Endodermal cell (in vitro differentiated cells): ENCODE measurements at places on chromosomes 5 and 9.

DNA sequence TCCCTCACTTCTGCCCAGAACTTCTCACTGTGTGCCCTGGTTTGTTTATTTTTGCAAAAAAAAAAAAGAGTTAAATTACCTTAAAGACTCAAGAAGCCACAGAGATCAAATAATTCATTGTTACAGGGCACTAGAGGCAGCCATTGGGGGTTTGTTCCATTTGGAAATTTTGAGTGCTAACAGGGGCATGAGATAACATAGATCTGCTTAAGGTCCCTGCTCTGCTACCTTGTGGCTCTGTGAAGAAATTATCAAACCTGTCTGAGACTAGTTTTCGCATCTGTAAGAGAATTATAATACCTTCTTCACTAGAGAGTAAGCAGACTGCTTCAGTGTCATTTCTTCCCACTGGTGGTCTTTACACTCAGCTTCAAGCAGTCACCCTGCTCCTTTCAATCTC is 394 bp downstream of the TLR4 start:
- DNase-seq, result no peak

GRCh38 chr5:138180183-138180782 is 1.4 kb downstream of the KIF20A start:
- DNase-seq, result no peak

DNA sequence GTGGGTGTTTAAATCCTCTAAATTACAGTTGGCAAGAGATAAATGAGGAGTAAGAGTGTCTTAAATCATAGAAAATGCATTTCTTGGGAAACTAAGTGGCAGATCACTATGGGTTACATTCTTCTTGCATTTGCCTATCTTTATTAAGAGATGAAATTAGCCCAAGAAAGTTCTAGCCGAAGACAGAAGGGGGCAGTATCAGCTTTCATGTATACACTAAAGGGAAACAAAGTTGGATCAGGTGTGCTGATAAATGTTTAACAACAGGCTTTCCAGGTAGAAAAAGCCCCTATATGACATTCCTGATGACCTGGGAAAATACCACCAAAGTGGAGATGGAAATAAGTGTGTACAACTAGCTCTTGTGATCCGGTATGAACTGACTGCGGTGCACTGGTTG is 81.9 kb upstream of the TLR4 start:
- no peak for DNase-seq

DNA sequence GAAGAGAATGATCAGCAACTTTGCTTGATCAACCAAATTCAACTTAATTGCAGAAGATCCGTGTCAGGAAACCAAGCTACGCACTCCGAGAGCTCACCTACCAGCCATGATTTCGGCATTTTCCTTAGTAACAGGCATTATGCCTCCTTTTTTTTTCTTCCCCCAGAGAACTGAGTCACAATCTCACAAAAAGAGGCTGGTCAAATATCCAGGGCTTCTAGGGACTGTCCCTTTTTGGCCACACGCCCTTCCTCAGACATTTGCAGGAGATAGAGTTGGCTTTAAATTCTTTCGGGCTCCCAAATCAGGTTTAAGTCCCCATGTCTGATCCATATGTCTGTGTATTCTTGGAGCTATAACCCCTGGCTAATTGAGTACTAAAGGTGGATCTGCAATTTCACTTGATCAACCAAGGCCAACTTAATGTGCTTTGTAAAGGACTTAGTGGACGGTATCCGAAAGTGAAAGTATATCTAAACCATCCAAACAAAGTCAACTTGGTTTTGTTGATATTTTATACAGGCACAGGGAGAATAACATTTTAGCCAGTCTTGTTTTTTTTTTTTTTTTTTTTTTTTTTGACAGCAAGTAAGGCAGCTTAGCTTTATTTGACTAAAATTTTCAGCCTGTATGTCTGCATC is 100.8 kb upstream of the TBCA start:
- no peak for DNase-seq

DNA sequence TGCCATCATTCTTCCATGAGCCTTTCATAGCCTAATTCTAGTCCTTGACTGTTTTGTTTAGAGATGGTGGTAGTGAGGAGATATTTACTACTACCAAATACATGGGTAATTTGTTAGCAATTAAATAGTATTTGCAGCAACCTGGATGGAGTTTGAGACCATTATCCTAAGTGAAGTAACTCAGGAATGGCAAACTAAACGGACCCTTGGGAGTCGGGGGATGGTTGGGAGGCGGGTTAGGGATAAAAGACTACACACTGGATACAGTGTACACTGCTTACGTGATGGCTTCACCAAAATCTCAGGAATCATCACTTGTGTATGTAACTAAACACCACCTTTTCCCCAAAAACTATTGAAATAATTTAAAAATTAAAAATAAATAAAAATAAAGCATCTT is 809.2 kb upstream of the ZNF608 start:
- DNase-seq, result no peak

GRCh38 chr5:158234323-158235158 is 375.6 kb upstream of the CLINT1 start:
- no peak for DNase-seq

- no peak for DNase-seq
Measured at GRCh38 chr5:136984772-136985446, 514.2 kb downstream of the SPOCK1 start.

GRCh38 chr9:981491-981898 is 5.0 kb downstream of the DMRT3 start:
- peak; percentile 78 for DNase-seq

DNA sequence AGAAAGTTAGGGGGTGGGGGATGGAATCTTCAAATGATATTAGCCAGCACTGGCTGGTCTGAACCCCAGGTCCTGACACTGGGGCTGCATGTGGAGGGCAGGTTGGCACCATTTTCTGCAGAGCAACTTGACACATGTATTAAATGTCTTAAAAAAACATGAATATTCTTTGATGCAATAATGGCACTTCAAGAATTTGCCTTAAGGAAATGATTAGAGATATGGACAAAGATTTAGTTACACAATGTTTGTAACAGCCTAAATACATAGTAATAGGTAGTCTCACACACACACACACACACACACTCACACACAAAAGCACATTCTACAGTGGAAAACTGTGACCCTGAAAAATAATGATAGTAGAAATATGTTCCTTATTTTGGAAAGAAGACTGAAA is 3.6 kb downstream of the SVEP1 start:
- no peak for DNase-seq

GRCh38 chr5:61159836-61160235 is 2.4 kb downstream of the SMIM15 start:
- DNase-seq, result no peak

DNA sequence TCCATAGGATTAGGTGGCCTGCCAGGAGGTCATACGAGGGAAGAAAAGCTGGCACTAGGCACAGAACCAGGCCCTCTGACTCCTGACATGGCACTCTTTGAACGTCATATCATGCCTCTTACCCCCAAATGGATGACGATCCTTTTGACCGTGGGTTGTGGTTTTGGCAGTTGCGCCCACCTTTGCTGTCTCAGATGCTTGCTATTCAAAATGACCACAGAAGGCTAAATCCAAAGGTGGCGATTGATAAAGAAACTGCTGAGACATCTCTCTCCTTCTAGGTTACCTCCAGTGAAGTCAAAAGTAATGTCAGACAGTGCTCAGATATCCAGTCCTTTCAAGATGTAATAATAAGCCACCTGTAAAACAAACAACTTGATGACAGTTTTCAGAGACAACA is 385.0 kb downstream of the EFNA5 start:
- DNase-seq, result no peak

DNA sequence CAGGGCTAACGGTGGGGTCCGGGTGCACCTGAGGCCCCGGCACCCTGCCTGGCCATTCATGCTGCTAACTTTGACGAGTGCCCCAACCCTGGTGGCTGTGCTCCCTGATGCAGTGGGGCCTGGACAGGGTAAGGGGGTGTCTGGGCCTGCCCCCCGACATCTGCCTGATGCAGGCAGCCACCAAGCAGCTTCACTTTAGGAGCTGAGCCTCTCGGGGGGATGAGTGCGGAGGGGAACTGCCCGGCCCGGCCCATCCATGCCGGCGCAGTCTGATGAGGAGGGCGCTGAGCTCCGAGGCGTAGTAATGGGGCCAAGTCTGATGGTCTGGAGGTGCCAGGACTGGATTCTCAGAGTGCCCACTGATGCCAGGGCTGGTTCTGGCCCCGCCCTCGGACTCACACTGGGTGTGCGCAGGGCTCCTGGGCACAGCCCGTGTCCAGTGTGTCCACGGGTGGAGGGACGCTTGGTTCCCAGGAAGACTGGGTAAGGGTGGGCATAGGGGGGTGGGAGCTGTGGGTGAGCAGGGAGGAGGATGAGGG is 16.5 kb downstream of the DNLZ start:
- no peak for DNase-seq

- DNase-seq, result no peak
Measured at GRCh38 chr9:111300140-111300735, 29.8 kb downstream of the OR2K2 start.

DNA sequence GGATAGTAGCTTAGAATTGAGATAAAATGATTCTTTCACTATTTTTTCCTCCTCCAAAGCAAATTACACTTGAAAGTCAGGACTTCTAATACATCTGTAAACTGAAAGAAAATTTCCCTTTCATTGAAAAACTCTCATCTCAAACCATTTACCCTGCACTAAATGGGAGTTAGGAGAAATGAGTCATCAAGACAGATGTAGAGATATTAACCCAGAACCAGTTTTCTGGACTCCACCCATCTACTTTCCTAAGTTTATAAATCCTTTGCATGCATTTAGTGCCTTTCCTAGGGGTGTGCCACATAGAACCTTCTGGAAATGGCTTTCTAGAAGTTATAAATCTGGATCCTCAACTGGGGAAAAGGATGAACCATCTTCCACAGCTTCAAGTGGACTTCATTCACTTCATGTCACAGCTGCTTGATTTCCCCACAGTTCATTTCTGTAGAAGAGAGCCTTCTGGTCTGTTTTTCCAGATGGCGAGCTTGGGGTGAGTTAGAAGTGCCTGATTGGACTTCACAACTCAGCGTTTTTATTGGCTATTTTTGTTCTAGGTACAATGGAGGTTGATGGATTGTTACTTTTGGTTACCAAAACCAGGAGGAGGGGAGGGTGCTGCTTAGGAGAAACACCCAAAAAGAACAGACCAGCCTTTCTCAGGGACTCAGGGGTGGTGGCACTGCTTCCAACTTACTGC is 72.5 kb upstream of the GPR151 start:
- no peak for DNase-seq

DNA sequence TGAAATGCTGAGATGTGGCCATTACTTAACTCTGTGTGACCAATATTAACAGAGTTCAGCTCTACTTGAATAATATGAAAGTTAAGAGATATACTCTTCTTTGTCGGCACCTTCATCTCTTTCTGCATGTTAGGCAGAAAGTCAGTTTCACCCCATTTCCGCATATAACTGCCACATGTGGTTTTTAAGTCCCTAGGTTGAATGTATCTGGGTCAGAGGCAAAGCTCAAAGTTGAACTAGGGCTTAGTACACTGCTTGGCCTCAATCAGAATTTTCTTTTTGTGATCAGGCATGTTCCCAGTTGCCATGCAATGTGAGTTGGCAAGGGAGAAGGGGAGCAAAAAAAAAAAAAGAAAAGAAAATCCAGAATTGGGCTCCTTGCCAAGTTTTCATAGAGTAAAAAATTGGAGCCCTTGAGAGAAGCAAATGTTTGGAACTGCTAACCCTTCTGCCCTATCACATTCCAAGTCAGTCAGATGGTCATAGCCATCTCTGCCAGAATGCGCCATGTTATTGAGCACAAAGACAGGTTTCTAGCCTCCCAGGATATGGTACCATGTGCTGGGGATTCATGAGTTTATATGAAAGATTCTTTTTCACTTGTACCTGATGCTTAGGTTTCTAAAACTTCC is 251.2 kb upstream of the RORB start:
- no peak for DNase-seq

DNA sequence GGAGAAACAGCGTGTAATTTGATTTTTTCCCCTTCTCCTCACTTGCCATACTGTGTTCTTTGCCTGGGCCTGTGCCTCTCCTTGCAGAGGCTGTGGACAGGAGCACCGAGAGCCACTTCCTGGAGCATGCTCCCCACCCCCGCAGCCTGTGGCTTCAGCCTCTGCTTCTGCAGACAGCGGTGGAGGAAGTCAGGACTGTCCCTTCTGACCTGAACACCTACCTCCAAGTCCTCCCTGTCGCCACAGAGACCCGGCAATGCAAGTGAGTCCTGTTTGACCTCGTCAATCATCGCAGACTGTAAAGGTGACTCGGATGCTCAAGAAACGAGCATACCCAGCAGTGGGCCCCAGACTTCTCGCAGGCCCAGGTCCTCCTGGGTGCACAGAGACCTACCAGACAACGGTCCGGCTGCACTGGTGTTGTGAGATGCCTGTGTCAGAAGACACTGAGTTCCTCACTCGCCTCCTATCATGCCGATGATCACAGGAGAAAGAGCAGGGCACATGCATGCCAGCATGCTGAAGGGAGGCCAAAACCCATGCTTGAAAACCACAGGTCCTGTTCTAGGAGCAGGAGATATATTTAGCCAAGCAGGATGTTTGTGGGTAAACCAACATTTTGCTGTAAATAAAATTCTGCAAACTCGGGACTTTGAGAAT is 198.8 kb downstream of the AUH start:
- DNase-seq, result peak; percentile 62

- no peak for DNase-seq
Measured at GRCh38 chr5:59500014-59500413, 393.5 kb downstream of the PDE4D start.

- peak; percentile 83 for DNase-seq
Measured at GRCh38 chr5:67094476-67095300, 101.9 kb downstream of the CD180 start.

- no peak for DNase-seq
Measured at GRCh38 chr9:114250648-114251047, 72.2 kb upstream of the ORM1 start.

DNA sequence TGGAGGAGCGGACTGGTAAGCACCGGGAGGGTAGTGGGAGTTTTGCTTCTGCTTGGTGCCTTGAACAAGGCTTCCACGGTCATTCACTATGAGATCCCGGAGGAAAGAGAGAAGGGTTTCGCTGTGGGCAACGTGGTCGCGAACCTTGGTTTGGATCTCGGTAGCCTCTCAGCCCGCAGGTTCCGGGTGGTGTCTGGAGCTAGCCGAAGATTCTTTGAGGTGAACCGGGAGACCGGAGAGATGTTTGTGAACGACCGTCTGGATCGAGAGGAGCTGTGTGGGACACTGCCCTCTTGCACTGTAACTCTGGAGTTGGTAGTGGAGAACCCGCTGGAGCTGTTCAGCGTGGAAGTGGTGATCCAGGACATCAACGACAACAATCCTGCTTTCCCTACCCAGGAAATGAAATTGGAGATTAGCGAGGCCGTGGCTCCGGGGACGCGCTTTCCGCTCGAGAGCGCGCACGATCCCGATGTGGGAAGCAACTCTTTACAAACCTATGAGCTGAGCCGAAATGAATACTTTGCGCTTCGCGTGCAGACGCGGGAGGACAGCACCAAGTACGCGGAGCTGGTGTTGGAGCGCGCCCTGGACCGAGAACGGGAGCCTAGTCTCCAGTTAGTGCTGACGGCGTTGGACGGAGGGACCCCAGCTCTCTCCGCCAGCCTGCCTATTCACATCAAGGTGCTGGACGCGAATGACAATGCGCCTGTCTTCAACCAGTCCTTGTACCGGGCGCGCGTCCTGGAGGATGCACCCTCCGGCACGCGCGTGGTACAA is 556 bp downstream of the PCDHGC3 start:
- peak; percentile 78 for DNase-seq

- DNase-seq, result no peak
Measured at GRCh38 chr9:14262827-14263226, 51.1 kb downstream of the NFIB start.

GRCh38 chr9:94472806-94473360 is 82.0 kb upstream of the PCAT7 start:
- no peak for DNase-seq

GRCh38 chr5:173055722-173055982 is 500 bp upstream of the CREBRF start:
- no peak for DNase-seq

- no peak for DNase-seq
Measured at GRCh38 chr9:100474924-100475276, 2.0 kb downstream of the TMEFF1 start.
